ENCODE measurements at places on chromosomes 11 and 22.

GRCh38 chr11:47220401-47220821, 5.6 kb downstream of the DDB2 start:
- DNase-seq: no peak

GRCh38 chr11:29187215-29187614, 829.6 kb downstream of the KCNA4 start:
- no peak for DNase-seq

DNA sequence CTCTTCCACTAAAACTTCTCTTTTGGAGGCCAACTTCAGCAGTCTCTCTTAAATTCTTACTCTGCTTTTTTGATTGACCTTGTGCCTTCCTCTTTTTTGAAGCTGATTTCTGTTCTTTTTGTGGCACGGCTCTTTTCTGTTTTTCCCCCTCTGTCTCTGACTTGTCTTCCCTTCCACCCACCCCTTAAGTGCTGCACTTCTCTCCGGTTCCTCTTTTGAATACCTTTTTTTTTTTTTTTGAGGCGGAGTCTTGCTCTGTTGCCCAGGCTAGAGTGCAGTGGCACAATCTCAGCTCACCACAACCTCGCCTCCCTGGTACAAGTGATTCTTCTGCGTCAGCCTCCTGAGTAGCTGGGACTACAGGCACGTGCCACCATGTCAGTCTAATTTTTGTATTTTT, 211.9 kb downstream of the BLID start:
- DNase-seq: no peak

DNA sequence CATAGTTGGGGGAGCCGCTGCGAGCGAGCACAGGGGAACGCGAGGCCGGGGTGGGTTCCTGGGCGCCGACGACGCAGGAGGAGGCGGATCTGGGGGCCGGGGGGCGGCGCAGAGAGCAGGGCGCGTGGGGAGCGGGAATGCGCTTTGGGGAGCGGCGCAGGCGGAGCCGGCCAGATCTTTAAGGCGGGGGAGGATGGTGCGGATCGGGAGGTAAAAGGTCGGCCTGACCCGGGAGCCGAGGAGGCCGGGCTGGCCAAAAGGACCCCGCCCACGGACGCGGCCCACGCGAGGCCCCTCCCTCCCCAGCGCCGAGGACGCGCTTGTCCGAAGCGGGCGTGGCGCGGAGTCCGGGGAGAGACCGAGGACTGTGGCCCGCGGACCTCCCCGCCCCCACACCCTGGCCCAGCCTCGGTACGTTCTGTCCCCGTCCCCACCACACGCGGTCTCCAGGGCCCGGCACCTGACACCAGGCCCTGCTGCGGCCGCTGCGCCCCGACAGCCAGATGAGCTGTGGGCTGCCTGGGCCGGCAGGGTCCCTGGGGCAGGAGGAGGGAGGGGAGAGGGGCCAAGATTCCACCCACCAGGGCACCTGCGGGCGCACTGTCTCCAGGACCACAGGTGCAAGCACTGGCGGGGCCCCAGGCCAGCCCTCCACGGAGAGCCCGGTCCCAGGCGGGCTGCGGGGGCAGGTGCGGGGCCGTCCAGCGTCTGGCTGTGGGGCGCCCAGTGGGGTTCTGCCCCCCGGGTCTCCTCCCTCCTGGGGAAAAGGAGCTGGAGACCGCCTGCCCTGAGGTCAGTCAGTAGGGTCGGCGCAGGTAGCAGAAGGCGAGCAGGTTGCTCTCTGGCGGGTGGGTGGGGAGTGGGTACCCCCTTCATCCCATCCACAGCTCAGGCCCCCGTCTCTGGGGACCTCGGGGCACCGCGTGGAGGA, 10.9 kb downstream of the PIM3 start:
- peak; percentile 69 for DNase-seq

DNA sequence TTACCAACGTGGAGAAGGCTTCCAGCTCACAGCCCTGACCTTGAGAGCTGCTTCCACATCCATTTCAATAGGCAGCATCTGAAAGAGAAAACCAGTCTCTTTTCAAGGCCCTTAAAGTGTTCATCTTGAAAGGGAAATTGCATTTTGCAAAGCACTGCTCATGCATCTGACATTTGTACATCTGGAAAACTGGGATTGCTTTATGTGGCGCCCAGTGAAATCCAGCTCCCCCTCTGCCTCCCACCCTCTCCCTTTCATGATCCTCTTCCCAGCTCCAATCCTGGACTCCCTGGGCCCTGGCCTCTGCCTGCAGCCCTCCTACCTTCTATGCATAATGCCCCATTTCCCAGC, 17.4 kb downstream of the TP53AIP1 start:
- no peak for DNase-seq

GRCh38 chr11:1690167-1691025, 6.6 kb upstream of the KRTAP5-6 start:
- no peak for DNase-seq

DNA sequence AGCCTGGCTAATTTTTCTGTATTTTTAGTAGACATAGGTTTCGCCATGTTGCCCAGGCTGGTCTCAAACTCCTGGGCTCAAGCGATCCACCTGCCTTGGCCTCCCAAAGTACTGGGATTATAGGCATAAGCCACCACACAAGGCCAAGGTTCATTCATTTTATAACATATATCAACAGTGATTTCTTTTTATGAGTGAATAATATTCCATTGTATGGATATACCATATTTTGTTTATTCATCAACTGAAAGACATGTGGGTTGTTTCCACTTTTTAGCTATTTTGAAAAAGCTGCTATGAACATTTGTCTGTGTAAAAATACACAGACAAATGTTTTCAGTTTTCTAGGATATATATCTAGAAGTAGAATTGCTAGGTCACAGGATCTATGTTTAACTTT, 116.0 kb downstream of the MRTFA start:
- DNase-seq: no peak

DNA sequence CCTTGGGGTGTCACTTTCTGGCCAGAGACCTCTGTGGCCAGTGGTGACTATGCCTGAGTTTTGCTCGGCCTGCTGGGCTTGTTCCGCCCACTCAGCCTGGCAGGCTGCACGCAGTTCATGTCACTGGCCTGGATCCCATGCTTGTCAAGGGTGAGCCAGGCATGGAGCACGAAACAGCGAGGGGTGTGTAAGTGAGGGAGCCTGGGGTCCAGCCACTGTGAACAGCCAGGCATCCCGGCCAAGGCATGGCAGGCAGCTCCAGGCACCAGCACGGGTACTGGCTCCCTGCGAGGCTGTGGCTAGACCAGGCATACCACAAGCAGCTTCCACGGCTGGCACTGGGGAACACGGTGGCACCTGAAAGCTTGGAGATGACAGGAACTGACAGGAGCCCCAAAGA, 214.3 kb downstream of the LRRC4C start:
- DNase-seq: no peak

GRCh38 chr11:102773386-102773785, 7.0 kb downstream of the MMP10 start:
- no peak for DNase-seq

DNA sequence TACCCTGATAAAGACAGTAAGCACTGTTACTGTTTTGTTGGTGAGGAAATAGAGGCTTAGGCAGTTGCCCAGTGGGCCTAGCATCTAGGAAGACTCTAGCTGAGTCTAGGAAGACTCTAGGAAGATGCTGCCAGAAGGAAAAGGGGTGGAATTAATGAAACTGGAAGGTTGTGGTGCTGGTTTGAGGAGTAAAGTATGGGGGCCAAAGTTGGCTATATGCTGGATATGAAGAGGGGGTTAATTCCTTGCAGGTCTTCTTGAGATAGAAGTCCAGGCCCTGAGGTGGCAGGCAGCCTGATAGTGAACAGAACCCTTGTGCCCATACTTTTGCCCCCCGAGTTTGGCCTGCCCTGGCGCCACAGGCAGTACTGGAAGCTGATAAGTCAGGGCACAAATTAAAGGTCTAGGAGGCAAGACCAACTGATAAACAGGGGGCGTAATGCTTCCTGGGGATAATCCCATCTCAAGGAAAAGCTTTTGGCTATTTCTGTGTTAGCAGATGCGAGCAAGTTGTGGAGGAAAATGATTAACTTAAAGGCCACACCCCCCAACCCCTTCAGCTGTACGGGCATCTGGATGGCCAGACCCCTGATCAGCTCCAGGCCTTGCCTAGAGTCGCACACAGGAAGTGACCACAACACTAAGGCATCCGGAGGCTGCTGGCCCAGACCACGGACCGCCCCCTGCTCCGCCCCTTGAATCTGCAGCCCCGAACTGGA, 3.1 kb downstream of the ILK start:
- DNase-seq: no peak

DNA sequence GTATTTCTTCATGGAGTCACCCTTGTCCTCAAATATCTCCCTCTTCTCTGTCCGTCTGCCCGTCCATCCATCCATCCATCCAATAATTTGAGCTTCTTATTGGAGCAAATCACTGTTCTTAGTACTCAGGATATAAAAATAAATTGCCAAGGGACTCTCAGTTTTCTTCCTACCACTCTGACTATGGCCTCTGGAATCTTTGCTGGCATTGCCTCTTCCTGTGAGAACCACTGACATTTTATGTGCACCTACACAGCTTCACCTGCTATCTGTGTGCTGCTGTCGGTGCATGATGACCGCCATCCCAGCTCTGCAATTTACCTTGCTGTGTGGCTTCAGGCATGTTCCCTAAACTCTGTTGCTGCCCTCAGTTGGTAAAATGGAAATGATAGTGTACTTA, 37.9 kb downstream of the TEAD1 start:
- DNase-seq: no peak

GRCh38 chr11:130909650-130910049, 6.6 kb downstream of the SNX19 start:
- no peak for DNase-seq

- DNase-seq: peak; percentile 55
These were observed at the start of gene SEC14L2 for GRCh38 chr22:30396871-30397655. Gene SEC14L2, plus strand, starts transcription at chr22:30397018. Its CDS starts 99 bp downstream, at chr22:30397117.
